Foreskin keratinocyte (primary cell): ENCODE measurements at places on chromosomes 1 and 21. TPM values are rescaled to one million over a fixed set of nuclear protein-coding genes. Genes with fewer than 3 reads are reported as not detected.

CELA3B gene
- polyA plus RNA-seq = not detected in 2 replicates

DNA sequence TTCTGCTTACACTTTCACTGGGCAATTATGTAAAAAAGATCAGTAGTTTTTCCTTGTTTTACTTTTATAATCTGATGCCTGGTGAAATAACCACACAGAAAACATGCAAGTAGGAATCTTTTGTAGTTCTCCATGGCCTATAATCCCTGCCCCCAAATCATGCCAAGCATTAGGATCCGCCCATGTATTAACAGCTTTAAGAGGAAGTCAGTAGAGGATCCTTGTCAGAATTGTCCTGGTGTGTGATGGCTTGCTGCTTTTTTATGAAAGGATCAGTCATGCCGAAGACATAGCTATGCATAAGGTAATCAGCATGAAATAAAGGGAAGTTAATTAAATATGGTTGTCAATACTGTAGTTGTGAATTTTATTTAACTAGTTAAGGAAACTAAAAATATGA lies 20.0 kb downstream of the ADGRL2 start:
- DNase-seq = no peak

DNA sequence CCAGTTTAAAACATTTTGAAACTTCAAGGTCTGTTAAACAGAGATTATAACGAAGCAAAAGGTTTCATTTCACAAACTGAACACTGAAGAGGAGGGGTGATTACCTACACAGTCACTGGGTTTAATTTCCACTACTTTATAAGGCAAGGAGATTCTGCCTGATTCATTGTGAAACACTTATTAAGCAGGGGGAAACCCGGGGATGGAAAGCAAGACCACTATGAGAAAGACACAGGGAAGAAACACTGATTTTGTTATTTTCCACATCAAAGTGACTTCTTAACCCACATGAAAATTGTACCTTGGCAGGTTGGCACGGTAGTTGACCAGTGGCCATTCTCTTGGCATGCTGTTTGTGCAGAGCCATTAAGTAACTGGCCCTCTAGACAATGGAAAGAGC lies 8.1 kb upstream of the F5 start:
- DNase-seq = no peak

DNA sequence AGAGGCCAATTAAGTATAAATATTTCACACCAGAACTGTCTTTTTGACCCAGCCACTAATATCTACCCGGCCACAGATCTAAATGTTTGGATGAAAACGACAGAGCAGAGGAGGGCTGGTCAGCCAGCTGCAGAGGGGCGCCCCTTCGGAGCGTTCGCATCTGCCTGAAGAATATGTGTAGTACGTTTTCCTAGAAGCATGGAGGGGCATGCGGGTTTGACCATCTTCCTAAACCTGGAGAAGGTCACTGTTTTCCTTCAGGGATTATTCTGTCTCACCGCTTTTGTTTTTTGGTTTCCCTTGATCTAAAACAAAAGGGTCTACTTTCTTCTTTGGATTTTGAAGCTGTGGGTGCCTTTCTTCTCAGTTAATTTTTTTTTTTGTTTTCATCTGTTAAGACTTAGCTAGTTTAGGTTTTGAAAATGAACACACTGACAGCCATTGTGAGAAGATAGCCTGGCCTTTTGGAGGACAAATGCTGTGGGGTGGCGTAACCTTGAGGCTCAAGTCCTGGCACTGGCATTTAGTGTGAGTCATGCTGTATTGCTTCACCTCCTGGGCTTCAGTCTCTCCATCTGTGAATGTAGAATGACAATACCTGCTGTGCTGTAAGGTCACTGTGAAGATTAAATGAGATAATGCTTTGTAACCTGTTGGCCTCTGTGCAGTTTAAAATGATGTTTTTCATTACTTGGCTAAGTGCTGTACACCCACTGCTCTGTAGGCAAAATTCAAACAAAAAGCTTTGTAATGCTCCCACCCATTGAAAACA lies 74.1 kb upstream of the IRF2BP2 start:
- DNase-seq = no peak

DNA sequence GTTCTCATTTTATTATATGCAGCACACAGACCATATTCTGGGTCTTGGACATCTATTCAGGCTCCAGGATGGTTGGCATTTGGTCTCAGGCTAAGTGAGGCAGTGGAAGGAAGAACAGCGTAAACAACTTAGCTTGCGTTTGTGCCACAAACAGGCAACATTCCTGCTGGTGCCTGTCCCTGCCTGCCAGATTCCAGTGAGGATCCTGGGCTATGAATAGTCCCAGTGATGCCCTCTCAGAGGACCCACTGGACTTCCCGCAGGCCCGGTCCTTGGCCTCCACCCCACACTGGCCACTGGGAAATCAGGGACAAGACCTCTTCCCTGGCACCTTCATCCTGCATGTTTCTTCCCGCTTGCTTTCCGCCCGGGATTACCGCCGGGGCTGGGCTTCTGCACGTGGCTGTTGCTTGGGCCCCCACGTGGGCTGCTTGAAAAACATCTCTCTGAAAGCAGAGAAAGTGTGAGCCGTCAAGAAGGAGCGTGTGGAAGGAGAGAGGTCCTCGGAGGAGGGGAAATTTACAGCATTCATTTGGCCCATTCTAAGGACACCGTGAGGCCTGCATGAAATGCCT lies 145.1 kb upstream of the WNT4 start:
- peak; percentile 16 for DNase-seq

DNA sequence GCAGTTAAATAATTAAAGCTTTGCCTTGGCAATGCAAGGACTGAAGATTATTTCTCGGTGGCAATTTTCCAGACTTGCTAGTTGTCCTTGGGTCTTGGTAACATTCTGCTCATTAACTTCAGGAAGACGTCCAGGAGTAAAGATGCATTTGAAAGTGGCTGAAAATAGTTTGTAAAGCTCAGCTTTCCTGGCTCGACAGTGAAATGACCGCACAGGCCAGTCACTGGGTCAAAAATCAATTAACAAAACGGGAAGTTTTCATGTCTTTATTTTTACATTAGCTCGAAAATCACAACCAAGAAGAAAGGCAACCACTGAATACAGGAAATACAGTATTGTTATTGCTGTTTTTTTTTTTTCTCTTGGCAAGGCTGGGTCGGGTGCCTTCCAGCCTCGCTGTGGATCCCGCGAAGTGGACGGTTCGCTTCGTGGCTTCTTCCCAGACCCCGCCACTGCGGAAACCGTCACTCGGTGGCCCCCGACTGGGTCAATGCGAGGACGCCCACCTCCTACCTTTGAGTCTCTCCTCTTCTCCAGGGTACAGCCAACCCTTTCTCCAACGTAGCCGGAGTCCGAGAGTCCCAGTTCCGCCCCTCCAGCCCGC lies 479 bp upstream of the SNX7 start:
- DNase-seq = no peak

DNA sequence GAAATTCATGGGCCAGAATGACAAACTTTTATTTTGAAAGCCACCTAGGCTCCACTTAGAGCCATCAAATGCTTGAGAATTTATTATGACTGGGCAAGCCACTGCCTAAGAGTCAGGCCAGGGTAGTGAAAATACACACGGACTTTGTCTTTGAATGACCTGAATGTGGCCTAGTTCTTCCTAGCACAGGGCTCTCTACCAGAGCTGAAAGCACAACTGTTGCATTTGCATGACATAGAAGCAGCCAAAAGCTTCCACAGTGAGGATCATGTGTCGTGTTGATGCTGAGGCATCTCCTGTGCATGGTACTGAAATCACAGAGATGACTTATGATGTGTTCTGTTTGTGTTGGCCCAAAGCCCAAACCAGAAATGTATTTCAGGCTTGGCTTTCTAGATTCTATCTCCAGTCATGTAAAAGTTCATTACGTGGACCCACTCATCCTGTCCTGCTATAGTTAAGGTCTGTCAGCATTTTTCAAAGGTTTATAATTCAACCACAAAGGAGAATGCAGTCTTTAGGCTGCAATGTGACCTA lies 164.0 kb upstream of the UBE2U start:
- peak; percentile 99 for DNase-seq

- no peak for DNase-seq
These were observed 3.1 kb downstream of the PANK4 start for GRCh38 chr1:2523191-2523890.

DNA sequence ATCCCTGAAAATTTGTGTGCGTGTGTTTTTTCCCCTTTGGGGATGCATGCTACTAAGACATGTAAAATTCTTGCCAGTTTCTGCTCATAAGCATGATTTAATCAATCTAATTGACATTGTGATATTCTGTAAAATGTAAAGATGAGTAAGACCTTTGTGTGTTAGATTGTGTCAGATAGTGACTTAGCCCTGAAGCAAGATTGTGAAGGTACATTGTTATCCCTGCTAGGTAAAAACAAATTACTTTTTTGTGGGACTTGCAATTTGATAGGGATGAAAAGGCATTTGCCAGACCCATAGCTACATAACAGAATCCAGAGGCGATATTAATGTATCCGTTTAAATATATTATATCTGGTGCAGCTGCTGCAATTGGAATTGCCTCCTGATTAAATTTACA lies 338.0 kb downstream of the RWDD3 start:
- DNase-seq = no peak

NEK2 gene
- polyA plus RNA-seq = 11.0 and 16.1 TPM in 2 replicates

DNA sequence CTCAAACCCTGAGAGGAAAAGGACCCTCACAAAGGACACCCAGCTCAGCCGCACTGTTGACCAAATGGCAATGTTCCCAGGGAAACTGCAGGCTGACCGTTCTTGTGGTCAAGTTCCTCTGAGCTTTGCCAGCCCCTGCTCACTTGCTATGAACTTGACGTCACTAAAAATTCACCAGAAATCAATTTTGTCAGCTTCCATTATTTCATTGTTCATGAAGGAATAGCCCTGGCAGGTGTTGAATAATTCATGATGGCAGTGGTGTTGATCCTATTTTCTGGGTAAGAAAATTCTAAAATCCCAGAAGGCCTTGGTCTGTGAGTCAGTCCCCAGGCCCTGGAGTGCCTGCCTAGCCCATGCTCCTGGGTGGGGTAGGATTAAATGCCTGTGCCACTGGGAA lies 318.9 kb downstream of the ZNF326 start:
- DNase-seq = no peak

- DNase-seq = no peak
These were observed 39.9 kb downstream of the IL6R start for GRCh38 chr1:154445040-154445472.

DNA sequence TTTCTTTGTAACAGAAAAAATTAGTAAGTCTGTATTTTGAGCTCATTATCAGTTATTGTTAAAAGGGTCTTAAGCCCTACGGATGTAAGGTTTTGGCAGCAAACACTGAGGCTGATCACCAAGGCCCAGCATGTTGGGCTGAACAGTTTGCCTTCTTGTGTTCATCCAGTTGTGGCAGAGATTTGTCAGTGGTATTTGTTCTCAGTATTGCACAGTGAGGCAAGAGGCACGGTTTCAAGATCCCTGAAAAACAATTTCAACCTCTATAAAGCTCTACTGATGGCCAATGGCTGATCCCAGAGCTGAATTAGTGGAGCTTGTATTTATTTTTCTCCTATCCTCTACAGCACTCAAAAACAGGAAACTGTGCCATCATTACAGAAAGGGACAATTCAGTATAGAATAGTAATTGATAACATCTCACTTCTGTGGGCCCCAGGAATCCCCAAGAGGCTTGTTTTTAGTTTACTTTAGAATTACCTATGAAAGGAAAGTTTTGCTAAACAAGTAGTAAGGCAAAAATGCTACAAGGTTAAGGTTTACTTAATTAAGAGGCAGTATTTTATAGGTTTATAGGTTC lies 191.8 kb upstream of the RAB4A start:
- DNase-seq = no peak

GRCh38 chr1:246583448-246584185 lies 17.4 kb downstream of the CNST start:
- DNase-seq = no peak

DNA sequence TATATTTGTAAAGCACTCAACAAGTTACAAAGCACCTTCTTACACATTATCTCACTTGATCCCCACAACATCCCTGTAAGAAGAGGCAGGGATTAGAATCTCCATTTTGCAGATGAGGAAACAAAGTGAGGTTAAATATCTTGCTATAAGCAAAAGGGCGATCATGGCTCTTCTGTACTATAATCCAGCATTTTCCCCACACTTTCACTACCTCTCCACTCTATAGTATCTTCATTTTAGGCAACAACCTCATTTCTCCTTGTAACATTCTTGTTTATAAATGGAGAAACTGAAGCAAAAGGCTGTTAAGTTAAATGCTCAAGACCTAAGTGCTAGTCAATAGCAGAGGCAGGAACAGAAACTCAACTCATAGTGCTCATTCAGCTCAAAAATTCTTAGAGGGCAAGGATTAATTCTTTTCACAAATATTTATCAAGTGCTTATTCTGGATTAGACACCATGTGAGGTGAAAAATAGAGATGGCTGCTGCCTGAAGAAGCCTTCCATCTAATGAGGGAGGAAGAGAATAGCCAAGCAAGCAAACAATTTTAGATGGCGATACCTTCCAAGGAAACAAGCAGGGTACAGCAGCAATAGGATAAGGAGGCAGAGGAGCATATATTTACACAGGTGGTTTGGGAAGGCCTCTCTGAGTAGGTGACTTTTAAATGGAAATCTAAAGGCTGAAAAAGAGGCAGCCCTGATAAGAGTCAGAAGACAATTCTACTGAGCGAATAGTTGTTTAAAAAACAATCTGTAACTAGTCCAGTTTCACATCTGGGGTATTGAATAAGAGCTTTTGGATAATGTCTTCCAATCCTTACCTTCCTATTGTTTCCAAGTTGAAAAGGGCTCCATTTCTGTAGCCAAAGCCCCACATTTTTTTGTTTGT lies 3.5 kb downstream of the ERRFI1 start:
- DNase-seq = no peak

DNA sequence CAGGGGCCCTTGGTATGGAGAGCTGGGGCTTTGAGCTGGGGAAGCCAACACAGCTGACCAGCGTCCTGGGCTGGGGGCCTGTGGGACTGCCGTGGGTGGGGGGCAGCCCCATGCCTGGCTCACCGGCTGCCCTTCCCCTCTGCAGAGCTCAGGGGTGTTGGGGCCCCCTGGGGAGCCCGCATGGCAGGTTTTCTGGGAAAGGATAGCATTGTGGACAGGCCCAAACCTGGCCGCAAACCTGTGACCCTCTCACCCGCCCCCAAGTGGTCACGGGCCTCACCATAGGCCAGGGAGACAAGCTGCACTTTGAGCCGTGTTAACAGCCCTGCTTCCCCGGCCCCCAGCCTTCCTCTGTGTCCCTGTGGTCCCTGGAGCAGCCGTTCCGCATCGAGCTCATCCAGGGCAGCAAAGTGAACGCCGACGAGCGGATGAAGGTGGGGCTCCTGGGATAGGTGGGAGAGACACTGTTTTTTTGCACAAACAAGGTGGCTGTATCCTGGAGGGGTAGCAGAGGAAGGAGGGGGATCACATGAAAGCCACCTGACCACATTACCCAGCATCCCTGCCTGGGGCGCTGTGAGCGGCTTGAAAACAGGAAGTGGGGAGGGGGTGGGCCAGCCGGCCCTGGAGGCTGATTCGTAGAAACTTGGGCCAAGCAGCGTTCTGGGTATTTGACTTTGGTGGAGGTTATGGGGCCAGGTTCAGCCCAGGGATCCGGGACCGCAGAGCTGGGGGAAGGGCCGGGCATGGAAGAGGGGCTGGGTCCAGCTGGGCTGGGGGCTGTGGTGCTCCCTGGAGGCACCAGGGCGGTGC lies 65.9 kb downstream of the PIK3CD start:
- no peak for DNase-seq

DNA sequence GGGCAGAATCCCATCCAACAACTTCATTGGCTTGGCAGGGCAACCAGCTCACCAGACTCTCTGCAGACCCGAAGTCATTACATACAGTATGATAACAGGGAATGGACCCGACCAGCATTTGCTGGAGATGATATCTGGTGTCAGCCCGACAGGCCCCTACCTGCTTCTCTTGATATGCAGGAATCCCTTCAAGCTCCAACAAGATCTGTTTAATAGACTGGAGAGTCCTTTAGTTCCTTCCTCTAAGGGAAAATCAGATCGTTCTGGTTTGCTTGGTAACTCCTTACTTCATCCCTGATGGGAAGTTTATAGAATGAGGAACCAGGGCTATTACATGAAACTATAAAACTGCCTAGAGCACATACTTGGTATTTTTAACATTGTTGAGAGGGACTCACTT lies 61.2 kb downstream of the EDARADD start:
- peak; percentile 88 for DNase-seq
